ENCODE measurements at places on chromosomes 5 and 9.

DNA sequence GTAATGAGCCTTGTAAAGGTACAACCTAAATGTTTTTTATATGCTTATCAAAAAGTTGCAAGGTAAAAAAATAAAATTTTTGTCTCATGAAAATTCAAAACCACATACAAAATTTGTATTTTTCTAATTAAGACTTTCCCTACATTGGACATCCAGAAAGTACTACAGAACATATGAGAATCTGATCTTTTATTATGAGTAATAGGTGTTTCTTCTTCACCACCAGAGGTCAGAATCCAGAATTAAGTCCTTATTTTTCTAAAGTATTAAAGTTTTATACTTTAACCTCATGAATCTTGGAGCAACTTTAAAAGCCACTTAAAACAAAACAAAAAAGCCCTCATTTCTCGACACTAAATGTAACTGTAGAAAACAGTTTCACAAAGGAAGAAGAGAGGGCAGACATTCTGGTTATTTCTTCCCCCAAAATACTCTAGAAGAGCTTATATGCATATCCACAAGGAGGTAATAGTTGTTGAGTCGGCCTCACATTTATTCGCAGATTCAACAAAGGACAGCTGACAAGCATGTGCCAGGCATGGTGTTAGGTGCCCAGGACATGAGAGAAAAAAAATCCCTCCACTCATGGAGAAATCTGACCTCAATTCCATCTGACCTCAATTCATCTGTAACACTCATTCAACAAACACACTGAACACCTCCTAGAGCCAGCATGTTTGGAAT, 69.3 kb downstream of the MLLT3 start:
- no peak for DNase-seq

GRCh38 chr5:61896811-61897210, 409.2 kb upstream of the KIF2A start:
- no peak for DNase-seq

GRCh38 chr5:151491062-151491461, 43.7 kb downstream of the SLC36A1 start:
- no peak for DNase-seq

GRCh38 chr5:67021962-67022361, 174.6 kb downstream of the CD180 start:
- DNase-seq, result no peak

- no peak for DNase-seq
Observed at GRCh38 chr5:127003798-127004495, 26.4 kb downstream of the MARCHF3 start.

GRCh38 chr9:2086971-2087370, 71.8 kb downstream of the SMARCA2 start:
- no peak for DNase-seq

- DNase-seq, result no peak
Observed at GRCh38 chr9:131606896-131607567, 61.7 kb downstream of the PRRT1B start.

GRCh38 chr5:73969195-73970036, 343.4 kb downstream of the ARHGEF28 start:
- no peak for DNase-seq

GRCh38 chr5:59813761-59814536, 79.6 kb downstream of the PDE4D start:
- no peak for DNase-seq

- DNase-seq, result no peak
Observed at GRCh38 chr9:123540457-123540856, 184.5 kb downstream of the CRB2 start.

GRCh38 chr9:135677641-135678168, 14.6 kb downstream of the LCN9 start:
- no peak for DNase-seq

- no peak for DNase-seq
Observed at GRCh38 chr5:171573451-171574225, 154.2 kb downstream of the FGF18 start.

- DNase-seq, result no peak
Observed at GRCh38 chr5:3389471-3390026, 206.1 kb upstream of the IRX1 start.

DNA sequence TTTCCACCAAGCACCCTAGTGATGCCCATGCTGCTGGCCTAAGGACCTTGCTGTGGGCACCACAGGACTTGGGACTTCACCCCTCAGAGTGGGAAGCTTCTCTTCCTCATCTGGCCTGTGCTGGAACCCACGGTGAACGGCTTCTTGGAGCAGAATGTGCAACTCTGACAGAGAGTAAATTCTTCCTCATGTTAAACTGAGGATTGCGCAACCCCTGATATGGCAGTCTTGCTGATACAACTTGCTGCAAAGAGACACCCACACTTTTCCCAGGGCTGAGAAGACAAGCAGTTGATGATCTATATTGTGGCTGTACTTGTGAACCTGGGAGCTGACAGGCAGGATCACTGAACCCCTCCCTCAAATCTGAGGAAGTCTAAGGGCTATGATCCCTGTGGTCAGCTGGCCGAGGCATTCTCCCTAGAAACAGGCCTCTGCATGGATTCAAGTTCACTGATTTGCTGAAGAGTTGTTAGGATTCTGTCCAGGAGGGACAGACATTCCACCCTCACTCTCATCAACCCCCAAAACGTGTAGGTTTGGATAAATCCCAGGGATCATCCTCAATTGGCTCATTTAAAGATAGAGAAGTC, 307.2 kb downstream of the MTRR start:
- DNase-seq, result no peak

DNA sequence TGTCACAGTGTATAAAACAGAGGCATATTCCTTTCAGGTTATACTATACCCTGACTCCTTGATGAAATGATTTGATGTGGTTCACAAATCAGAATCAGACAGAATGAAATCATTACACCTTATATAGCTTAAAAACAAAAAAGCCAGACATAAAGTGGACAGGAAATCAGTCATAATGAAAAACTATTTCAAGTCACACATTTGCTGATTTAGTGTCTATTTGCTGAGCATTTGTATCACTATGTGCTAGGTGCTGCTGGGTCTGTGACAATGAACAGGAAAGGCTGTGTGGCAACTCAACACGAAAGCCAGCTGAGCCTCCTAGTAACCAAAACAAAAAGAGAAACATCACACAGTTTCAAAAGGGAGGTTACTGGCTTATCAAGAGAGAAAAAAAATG, 194.0 kb downstream of the EFNA5 start:
- no peak for DNase-seq

DNA sequence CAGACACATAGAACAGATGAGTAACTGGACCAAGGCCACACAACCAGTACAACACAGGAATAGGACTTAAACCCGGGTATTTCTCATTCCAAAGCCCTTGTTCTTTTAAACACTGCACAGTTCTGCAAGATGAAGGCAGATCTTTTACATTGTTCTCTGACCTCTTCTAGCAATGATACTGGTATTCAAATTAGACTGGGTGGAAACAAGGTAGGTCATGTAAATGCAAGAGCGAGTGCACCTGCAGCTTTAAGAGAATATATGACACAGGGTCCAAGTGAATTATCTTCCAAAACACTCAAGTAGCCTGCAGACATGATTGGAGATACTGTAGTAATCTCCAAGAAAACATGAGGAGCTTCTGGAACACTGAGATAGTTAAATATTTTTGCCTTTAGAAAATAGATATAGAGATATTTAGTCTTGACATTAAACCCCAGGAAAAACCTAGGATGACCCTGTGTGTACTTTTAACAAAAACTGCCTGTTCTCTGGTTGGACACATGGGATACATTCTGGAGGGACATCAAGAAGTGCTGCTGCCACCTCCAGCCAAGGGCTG, 130.6 kb upstream of the EPB41L4A start:
- DNase-seq, result no peak

GRCh38 chr9:85516976-85517637, 224.6 kb downstream of the AGTPBP1 start:
- no peak for DNase-seq

- DNase-seq, result no peak
Observed at GRCh38 chr9:79645110-79645509, 73.3 kb downstream of the TLE4 start.

DNA sequence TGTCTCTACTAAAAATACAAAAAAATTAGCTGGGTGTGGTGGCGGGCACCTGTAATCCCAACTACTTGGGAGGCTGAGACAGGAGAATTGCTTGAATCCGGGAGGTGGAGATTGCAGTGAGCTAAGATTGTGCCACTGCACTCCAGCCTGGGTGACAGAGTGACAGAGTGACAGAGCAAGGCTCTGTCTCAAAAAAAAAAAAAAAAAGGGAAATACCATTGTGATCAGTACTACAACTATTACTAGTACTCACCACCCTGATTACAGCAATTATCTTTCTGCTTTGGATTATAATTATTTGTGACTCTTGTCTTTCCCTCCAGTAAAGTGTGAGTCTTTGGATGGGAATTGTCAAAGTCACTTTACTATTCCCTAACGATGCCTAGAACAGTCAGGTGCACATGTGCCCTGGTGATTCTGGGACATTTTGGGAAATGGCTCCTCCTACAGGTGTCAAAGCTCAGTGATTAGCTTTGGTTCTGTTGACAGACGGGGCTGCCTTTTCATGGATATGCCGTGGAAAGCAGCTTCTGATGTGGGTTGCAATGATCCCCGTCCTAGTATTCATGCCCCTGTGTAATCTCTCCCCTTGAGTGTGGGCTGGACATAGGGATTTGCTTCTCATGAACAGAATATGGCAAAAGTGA, 31.8 kb upstream of the FRRS1L start:
- no peak for DNase-seq

DNA sequence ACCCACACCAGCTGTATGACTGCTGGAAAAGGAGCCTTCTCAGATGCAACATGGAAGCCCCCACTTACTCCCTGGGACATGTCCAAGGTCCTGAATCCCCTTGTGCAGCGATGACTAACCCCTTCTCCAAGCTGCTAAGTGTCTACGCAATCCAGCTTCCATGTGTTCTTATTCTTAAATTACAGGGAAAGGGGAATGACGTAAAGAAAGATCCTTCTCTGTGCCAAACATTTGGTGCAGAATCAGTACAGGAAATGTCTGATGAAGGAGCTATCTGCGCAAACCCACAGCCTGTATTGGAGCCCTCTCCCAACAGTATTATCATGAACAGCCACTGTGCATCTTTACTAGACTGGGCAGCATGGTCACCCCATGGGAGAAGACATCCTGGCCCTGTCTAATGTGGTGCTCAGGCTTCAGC, 183.2 kb downstream of the FRMD3 start:
- no peak for DNase-seq

DNA sequence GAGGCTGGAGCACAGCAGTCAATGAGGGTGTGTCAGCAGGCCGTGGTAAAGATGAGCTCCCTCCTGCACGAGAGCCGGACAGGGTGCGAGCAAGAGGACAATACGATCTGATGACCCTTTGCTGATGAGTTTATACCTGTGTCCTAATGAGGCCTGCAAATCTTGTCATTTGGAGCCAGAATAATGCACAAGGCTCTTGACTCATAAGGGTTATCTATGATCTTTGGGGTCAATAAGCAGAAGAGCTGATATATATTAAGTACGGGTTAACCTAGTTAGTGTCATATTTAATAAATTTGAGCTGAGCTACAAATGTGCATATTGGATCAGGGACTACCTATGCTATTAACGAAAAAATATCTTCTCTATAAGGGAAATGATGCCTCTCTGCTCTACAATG, 46.9 kb downstream of the CTNND2 start:
- DNase-seq, result no peak

GRCh38 chr9:135244271-135245221, 157.1 kb downstream of the OLFM1 start:
- DNase-seq, result no peak

- no peak for DNase-seq
Observed at GRCh38 chr9:91061506-91061905, 259.9 kb downstream of the SYK start.

GRCh38 chr5:62093976-62094375, 212.0 kb upstream of the KIF2A start:
- DNase-seq, result no peak

DNA sequence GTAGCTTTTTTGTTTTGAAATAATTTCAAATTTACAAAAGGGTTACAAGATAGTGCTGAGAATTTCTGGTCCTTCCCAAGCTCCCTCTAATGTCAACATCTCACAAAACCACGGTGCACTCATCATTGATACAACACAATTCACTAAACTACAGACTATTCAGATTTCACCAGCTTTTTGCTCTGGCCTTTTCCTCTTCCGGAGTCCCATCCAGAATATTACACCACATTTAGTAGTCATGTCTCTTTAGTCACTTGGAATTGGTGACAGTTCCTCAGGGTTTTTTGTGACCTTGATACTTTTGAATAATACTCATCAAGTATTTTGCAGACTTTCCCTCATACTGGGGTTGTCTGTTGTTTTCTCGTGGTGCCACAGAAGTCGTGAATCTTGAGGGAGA, 484.0 kb downstream of the GADD45G start:
- DNase-seq, result no peak

- DNase-seq, result no peak
Observed at GRCh38 chr9:122827761-122828093, 661 bp downstream of the PDCL start.

DNA sequence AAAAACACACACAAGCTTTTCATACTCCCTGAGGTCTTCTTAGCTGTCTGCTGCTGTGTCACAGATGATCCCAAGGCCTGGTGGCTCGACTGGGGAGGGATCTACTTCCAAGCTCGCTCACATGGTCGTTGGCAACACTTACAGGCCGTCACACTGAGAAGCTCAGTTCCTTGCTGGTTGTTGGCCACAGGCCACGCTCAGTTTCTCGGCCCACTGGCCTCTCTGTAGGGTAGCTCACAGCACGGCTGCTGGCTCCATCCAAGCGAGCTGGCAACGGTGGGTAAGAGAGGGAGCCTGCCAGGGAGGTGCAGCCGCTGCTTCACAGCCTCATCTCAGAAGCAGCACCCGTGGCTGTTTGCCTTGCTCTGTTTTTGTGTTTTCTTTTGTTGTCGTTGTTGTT, 43.8 kb upstream of the GFPT2 start:
- no peak for DNase-seq

GRCh38 chr5:97085459-97086181, 56.8 kb downstream of the LIX1 start:
- DNase-seq, result no peak

DNA sequence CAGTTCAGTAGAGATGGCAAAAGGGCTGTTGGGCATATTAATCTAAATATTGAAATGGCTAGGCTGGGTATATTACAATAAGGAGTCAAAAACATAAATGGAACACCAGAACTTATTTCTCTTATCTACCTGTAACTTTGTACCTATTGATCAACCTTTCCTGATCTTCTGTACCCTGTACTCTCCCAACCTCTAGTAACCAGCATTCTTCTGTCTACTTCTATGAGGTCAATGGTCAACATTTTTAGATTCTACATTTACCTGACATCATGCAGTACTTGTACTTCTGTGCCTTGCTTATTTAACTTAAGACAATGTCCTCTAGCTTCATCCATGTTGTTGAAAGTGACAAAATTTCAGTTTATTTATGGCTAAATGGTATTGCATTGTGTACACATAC, 467.3 kb downstream of the TAF11L14 start:
- DNase-seq, result no peak
